Left renal cortex interstitium (tissue), 4 donors: ENCODE measurements at places on chromosomes 11 and 22. TPM values are rescaled to one million over a fixed set of nuclear protein-coding genes. Genes with fewer than 3 reads are reported as not detected.

DNA sequence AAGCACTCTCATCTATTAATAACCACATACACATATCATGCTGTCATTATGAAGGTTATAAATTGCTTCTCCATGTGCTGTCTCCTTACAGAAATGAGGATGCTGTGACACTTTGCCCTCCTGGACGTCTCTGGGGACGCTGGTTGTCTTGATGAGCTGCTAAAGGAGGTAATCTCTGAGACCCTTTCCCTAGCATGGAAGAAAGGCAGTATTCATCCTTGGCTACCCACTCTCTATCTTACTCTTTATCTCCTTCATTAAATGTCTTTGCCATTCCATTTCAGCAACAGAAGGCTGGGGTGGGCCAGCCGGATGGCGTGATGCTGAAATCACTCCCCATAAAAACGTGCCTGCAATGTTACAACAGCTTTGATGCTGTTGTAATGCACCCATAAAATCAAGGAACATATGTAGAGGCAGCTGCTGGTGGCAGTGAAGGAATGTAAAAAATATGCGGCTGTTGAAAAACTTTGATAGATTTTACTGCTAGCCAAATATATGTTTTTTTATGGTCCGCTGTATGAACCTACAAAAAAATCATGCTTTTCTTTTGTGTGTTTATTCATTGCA lies 715.1 kb upstream of the API5 start:
- DNase-seq = no peak

- DNase-seq = no peak
Observed at GRCh38 chr11:73196576-73196975, 21.5 kb upstream of the P2RY2 start.

DNA sequence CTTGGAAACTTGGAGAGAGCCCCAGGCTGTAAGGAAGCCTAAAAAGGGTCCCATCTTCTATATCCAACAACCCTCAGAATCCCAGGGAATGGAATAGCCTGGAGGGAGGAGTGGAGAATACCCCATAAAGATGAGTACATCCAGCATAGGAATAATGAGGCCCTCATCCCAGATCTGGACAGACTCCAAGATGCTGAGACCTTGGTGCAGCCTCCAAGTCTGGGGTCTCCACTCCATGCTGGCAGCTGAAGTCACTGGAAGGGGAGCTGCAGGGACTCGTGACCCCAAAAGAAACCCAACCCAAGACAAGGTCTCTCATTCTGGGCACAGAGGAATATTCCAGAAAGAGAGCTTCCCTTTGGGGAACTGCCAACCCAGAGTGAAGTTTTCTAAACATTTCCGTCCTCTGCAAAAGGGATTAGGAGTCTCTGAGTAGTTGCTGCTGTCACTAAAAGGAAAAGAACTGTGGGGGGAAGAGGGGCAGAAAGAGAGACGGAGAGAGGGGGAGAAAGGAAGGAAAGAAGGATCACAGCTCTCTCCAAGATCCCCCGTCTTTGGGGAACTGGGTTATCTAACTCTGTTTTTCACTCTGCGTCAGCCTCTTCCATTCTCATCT lies 589 bp downstream of the SCGB1A1 start:
- no peak for DNase-seq

GRCh38 chr11:833114-833791 lies 501 bp downstream of the CD151 start:
- no peak for DNase-seq

IL18BP gene
- 14.4 TPM for polyA plus RNA-seq

DYNC2H1 gene
- 34.5 TPM for polyA plus RNA-seq

GAS2 gene
- 10.7 TPM for polyA plus RNA-seq

RAG2 gene
- 0.73 TPM for polyA plus RNA-seq

HBG2 gene
- 1,196 TPM for polyA plus RNA-seq
